ENCODE measurements at places on chromosomes 4 and X.

GRCh38 chr4:81486502-81486901 is 14.8 kb upstream of the RASGEF1B start:
- no peak for DNase-seq

DNA sequence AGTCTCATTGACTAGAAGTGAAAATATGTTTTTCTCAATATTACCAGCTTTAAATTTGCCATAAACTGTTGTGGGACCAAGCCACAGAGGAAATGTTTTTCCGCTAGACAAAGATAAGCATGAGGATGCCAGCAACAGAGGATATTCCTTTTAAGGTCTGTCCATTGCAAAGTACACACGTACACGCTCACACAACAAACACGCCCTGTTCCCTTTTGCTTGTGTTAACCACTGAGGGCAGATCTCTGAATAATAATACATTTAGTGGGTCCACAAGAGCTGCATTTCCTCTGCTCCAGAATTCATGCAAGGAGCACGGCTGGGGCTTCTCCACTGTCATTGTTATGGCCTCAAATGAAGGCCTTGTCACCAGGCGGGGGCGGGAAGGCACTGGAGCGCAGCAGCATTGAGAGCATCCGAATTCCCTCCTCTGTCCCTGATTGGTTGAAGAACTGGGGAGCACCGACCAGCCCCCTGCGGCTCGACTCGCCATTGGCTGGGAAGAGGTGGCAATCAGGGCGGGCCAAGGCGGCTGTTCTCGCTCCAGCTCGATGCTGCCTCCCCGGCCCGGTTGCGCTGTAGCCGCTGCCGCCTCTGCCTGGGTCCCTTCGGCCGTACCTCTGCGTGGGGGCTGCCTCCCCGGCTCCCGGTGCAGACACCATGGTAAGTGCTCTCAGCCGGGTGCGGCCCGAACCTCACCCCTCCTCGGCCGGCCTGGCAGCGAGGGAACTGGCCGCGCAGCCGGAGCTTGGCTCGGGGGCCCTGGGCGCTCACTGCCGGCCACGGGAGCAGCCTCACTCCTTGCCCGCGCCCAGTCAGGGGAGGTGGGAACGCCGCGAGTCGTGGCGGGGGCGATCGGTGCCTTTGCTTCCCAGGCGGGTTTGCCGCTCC is at the start of gene GUCY1B1:
Gene GUCY1B1 (plus strand): TSS at position 541 of the 891 bp plus-strand sequence. CDS start 120 bp downstream, at position 661.
- DNase-seq: peak; percentile 68

GRCh38 chr4:40183615-40184411 is 13.0 kb upstream of the RHOH start:
- no peak for DNase-seq

DNA sequence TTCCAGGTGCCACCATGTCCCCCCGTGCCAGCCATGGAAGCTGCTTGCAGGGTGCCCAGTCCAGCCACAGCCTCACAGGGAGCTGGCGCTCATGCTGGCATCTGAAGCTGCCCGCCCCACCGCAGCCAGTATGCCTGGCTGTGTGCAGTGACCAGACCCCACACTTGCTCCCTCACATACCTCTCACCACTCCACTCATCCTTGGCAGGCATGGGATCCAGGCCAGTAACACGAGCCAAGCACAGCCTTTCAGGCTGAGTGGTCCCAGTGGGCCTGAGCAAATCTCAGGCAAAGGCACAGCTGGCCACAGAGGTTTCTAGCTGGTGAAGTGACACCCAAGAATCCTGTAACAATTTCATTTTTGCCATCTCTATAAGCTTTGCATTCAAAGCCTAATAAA is 48.4 kb upstream of the SEC24B start:
- DNase-seq: no peak

- DNase-seq: no peak
Measured at GRCh38 chr4:81509822-81510221, 38.1 kb upstream of the RASGEF1B start.

DNA sequence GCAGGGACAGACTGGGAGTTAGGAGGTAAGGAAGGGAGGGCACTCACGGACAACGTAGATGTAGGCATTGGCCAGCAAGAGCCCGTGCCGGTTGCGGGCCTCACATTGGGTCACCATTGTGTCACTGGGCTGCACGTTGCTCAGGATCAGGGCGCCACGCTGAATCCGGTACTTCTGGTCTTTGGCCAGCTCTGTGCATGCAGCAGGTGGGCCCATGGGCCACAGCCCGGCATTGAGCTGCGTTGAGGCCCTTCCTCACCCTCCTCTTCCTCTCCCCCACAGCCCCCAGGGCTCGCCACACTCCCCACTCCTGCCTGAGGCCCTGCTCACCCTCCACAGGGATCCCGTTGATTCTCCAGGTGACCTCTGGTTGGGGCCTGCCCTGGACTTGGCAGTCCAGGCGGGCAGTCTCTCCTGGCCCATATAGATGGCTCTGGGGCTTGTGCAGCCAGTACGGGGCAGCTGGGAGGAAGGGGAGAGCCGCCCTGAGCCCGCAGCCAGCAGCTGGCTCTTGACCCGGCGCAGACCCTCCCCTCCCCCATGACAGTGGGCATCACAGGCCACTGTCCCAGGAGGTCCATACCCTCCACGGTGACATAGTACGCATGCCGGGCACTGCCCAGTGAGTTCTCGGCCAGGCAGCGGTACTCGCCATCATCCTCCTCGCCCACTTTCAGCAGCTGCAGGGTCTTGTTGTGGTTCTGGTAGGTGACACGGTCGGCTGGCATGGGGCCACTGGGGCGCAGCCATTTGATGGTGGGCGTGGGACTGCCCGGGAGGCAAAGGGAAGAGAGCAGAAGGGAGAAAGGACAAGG is 16.3 kb downstream of the L1CAM start:
- no peak for DNase-seq

DNA sequence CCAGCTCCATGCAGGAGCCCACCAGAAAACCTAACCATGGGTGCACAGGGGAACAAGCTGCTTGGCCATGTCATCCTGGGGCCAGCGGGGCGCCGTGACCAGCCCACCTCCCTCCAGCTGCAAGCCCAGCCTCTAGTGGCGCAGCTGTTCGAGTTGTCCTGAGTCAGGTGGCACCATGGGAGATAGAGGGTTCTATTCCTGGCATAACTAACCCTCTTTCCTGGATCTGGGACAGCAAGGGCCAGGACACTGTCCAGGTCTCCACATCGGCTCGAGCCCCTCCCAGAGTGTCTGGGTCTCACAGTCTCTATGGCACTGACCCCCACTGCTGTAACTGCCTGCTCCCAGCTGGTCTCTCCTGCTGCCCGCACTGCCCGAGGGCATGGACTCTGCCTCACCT is 16.7 kb downstream of the ABLIM2 start:
- DNase-seq: no peak

DNA sequence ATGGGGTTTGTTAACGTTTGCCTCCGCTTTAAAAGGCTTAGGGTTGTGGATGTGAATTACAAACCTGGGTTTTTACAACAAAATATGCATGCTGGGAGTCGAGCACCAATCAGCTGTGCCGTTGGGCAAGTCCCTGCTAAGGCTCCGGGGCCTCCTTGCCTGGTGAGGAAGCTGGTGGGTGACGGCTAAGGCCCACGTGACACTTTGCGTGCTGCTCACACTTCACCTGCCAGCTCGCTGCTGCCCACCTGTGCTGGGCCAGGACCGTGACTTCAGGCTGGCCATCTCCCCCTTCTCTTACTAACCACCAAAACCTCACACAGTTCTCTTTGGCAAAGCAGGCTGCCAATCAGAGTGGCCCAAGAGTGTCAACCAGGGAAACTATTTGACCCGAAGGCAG is 178.3 kb downstream of the AFAP1 start:
- no peak for DNase-seq
